Stimulated activated CD8-positive, alpha-beta memory T cell treated with anti-CD3 and anti-CD28 coated beads, Interleukin-15, amount 100 ng/mL, for 1 hour (primary cell): ENCODE measurements at places on chromosomes 5 and 9.

DNA sequence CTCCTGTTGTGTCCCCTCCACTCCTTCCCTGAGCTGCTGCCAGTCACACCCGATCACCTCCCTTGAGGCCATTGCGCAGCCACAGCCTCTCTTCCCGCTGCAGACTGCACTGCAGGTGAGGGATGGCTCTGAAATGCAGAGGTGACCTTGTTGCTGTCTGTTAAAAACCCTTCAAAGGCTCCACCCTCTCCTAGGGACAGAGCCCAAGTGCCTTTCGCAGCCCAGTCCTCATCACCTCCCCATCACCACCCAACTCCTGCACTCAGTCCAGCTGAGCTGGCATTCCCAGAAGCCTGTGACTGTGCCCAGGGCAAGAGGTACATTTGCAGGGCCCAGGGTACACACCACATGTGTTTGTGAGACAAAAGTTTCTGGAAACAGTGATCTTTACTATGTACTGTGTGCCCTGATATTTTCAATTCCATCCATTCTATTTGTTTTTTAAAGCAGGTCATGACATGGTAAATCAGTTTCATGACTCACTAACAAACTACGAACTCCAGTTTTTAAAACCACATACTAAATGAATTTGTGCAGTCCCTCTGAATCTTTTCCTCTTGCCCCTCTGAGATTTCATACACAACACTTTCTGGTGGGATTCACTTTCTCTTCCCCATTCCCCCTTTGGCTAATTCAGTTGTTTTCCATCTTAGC lies 73.0 kb upstream of the SPOCK1 start:
- DNase-seq = no peak

DNA sequence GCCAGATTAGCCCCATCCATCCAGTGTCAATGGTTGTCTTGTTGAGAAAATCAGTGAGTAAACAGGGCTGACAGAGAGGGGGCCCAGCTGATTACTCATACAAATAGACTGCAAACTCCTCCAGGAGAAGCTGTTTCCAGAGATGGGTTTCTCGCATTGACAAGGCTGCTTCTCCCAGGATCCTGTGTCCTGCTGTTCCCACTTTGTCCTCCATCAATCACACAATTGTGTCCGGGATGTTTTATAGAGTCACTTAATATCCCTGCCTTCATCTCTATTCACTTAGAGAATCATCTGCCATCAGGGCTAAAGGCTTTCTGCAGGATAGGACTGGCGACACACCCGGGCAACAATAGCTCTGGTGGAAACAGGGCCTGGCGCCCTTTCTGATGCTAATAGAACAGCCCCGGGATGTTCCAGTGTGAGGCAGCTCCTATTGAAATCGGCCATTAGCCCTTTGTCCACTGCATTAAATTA lies 71.7 kb upstream of the TBCA start:
- DNase-seq = no peak

- no peak for DNase-seq
Measured at GRCh38 chr9:137251194-137251461, at the start of gene STPG3. Gene STPG3 (plus strand): TSS chr9:137251286. CDS start chr9:137251287, 1 bp downstream.

- DNase-seq = no peak
Measured at GRCh38 chr5:6274846-6275543, 103.4 kb downstream of the MED10 start.

GRCh38 chr5:121968910-121969607 lies 7.3 kb downstream of the SRFBP1 start:
- DNase-seq = no peak

DNA sequence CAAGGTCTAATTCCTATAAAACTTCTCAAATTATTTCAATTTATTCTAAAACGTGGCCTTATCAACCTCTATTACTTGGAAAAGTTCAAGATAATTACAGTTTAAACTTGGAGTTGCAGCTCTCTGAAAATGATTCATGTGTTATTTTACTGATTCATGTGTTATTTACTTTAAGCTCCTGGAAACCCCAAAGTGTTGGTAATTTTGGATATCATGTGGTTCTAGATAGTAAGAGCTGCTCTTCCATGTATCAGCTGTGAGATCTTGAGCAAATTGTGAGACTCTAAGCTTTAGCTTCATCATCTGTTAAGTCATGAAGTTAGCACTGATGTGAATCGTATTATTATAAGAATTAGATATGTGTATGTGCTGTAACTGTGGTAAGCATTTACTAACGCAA lies 749.2 kb downstream of the TLE4 start:
- no peak for DNase-seq

DNA sequence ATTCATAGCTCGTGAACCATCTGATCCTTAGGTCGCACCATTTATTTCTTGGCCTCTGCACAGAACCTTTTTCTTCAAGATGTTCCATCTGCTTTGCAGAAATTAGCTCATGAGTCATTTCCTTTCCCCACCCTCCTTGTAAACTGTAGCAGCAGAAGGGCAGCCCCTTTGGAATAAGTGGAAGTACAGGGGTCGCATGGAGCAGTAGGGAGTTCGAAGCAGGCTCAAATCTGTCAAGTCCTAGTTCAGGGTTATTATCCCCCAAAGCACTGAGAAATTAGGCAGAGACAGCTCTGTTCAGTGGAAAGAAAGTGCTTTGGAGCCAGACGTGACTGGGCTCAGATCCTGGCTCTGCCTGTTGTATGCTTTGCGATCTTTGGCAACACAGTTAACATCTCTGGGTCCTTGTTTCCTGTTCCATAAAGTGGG lies 84.2 kb downstream of the SGCD start:
- no peak for DNase-seq

GRCh38 chr5:164179406-164179805 lies 674.0 kb downstream of the MAT2B start:
- DNase-seq = no peak

GRCh38 chr5:33341351-33341750 lies 99.4 kb upstream of the TARS1 start:
- DNase-seq = no peak

- DNase-seq = no peak
Measured at GRCh38 chr5:89011778-89012711, 129.1 kb upstream of the MEF2C start.

DNA sequence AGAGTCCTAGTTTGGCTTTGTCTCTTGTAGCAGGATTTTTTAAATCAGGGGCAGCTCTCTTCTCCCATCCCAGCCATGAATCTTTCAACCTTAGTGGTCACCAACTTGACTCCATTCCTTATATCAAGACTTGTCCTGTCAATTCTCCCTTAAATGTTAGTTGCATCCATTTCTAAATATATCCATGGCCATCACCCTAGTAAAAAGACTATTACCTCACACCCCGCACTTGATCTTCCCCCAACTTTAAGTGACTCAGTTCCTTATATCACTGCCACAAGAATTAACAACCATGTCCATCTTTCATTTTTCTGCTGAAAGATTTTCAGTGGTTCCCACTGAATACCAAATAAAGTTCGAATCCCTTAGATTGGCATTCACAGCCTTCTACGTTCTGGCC lies 67.0 kb downstream of the STX17 start:
- no peak for DNase-seq

DNA sequence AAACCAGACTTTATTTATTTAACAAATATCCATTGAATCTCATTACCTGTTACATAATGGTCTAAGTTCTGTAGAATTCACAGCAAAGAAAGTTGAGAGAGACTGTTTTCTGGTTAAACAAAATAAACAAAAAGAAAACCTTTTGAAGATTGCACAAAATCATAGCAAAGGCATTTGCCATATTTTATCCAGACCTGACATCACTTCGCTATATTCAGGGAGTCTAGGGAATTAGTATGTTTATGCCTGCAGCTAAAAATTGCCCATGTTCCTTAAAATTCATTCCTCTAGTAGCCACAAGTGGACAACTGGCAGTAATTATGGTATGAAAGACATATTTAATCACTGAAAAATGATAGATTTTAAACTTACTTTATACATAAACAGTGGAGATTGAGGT lies 577.0 kb upstream of the DAB2 start:
- DNase-seq = no peak

- DNase-seq = no peak
Measured at GRCh38 chr5:157109744-157110143, 900 bp upstream of the HAVCR2 start.

- DNase-seq = no peak
Measured at GRCh38 chr9:135523521-135524129, 2.4 kb downstream of the LCN1 start.

DNA sequence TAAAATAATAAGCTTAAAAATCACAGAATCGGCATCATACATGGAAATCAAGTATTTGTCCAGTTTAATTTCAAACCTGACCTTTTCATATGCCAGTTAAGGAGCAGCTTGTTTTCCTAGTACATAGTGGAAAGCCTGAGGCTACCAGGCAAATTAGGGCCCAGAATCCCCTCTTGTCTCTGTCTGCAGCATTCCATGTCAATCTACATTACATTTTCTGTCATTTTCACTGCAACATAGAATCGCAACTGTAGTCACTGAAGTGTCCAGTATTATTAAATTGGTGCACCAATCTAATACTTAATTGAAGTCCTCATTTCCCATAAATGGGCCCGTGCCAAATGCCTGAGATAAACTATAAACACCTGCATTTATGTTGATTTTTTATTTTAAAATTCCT lies 1352.2 kb upstream of the ACO1 start:
- no peak for DNase-seq

GRCh38 chr5:43150075-43150474 lies 29.4 kb downstream of the ZNF131 start:
- no peak for DNase-seq

DNA sequence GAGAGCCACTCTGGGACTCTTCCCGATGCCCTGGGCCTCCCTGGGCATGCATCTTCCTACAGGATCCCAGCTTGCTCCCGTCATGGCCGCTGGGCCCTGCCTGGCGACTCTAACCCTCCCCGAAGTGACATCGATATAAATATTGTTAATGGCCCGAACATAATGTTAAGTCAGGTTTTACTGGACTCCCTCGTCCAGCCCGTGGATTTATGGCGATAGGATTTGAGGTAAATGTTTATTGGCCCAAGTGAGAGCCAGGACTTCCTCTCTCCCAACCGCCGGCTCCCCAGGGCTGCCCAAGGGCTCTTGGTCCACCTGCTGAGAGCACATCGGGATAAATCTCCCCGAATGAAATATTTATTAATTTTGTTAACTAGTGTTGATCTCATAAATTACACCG lies 246.3 kb downstream of the PBX3 start:
- DNase-seq = no peak

DNA sequence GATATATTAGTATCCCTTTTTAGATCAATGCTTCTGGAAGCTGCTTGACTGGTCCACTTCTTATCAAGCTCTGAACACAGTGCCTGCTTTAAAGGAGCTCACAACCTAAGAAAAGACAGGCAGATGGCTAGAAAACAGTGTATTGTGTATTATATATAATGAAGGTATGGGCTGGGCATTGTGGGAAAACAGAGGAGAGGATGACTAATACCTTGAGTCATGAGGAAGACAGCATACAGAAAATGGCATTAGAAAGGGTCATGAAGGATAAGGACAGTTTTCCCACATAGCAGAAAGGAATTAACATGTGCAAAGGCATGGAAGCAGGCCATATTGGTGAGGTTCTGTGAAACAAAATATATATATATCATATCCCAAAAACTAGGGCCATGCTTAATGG lies 309.6 kb downstream of the MLLT3 start:
- no peak for DNase-seq

DNA sequence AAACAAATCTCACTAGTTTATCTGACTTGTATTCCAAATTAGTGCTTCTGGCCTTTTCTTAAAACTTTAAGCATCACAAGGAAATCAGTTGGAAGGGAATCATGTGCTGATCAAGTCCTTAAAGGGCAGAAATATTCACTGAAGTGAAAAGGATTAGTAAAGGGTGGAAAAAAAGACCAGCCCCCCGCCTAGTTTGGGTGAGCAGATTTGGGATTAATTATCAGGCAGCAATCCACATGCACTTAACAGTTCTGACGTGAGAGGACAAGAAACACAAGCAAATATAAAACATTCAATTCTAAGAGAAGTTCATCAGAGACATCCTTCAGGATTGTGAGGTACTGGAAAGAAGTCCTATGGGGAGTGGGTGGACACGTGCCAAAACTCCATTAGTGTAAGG lies at the start of gene TYRP1:
TSS of gene TYRP1 (plus strand) at position 245 of the 400 bp plus-strand sequence. CDS start 612 bp downstream, outside the sequence.
- no peak for DNase-seq

DNA sequence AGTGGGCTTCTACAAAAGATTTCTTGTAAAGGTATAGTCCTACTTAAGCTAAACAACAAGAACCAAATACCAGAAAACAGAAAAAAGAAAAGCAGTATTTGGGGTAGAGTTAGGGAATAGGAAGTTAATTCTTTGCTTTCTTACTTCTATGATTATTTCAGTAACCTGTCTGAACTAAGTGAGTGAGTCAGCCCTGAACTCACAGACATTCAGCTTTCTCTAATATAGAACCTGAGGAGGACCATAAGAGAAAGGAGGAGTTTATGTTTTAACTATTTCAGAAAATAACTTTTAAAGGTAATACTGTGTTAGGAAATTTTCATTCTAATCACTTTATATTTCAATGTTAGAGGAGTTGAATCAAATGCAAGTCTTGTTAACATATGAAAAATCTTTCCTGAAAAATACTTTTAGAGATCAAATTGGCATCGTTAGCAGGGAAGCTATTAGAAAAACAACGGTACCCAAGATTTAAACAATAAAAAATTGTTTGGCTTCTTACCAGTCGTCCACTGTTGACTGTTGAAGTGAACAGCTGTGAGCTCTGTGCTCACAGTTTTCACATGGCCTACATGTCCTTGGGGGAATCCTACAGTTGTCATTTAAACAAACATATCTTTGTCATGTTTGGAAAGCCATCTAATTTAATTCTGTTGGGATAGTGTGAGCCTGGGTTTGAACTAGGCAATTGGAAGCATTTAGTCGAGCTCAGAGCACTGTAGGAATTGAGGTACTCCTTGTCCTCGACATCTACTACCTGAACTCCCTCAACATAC lies 19.9 kb upstream of the ZFAND5 start:
- no peak for DNase-seq

- DNase-seq = no peak
Measured at GRCh38 chr5:75584641-75585040, 26.6 kb upstream of the ANKDD1B start.

GRCh38 chr5:18992264-18992663 lies 995.7 kb downstream of the CDH18 start:
- no peak for DNase-seq

DNA sequence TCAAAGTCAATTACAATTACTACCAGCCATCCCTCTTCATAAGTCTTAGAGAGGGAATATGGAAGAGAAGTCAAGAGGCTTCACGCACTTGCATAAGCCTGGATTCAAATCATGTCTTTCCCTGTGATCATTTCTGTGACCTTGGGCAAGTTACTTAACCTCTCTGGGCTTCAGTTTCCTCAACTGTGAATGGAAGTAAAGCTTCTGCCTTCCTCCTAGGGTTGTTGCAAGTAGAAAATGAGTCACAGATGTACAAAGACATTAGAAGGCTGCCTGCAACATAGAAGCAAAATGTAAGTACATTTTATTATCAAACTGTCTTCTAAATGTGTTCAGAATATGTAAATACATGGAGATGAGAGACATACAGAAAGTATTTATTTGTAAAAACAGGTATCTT lies 42.3 kb upstream of the SEMA6A start:
- DNase-seq = no peak
